ENCODE measurements at places on chromosomes 7 and 10. TPM values are rescaled to one million over a fixed set of nuclear protein-coding genes. Genes with fewer than 3 reads are reported as not detected.

GRCh38 chr10:6151087-6151977, 51.4 kb upstream of the PFKFB3 start:
- peak; percentile 30 for DNase-seq

- DNase-seq = no peak
Observed at GRCh38 chr7:21383227-21384220, 44.4 kb upstream of the SP4 start.

Gene HOXA9
- not detected for total RNA-seq

DNA sequence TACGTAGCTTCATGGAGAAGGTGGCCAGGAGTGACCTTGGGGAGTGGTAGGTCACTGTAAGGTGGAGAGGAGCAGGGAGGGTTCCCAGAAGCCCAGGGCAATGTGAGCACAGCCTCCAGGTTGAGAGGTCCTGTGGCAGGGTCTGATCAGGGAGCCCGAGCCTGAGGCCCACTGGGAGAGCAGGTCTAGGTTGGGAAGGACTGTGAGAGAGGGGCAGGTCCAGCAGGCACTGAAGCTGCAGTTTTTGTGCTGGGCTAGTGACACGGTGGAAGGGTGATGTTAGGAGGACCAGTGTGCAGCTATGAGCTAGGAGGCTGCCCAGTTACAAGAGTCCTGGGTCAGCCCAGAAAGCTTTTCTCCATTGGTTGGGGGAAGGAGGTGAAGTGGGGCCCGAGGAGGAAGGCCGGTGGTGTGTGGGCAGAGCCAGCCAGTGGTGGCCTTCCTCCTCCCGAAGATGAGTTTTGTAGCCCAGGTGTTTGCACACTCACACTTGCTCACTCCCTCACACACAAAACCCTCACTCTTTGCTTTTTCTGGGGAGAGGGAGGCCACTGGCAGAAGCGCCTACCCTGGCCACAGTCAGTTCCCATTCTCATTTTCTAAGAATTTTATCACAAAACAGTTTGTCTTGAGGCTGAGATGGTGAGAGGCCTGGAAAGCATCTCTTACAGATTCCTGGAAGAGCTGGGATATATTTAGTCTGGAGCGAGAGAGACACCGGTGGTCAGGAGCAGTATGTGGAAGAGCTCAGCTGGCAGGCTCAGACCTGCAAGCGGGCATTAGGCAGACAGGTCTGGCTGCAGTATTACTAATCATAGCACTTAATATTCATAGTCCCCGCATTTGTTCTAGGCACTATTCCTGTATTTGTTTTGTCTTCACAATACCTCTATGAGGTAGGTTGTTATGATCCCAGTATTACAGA, 57.1 kb downstream of the ZNF467 start:
- no peak for DNase-seq

DNA sequence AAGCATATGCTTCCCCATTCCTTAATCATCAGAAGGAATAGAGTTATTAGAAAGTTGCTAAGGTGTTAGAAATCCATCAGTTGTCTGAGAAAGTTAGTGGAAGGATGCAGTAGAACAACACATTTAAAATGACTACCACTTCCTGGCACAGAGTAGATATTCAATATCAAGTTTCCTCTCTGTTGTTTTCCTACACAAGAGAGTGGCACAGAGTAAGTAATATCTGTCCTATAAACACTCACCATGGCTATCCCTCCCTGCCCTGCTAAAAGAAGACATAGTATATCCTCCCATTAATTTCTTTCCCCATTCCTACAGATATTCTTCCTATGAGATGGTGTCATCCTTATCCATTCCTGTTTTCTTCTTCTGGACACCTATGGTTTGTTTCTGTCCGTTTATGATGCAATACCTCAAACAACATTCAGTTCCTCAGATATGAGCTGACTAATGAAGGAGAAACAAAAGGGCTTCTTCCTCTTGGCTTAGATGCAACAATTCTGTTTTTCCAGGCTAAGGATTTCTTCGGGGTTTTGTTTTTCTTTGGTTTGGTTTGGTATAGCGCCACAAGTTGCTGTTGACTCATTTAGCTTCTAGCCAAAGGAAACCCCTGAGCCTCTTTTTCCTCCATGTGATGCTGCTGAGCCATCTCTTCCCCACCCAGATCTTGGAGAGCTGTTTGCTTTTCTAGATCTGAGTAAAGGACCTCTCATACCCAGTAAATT, 32.9 kb upstream of the BPGM start:
- DNase-seq = no peak

Data from progenitor cell of endocrine pancreas (in vitro differentiated cells).